ENCODE measurements at places on chromosomes 7 and 10.

GRCh38 chr7:65809259-65809981 lies 63.5 kb upstream of the VKORC1L1 start:
- DNase-seq, result no peak

DNA sequence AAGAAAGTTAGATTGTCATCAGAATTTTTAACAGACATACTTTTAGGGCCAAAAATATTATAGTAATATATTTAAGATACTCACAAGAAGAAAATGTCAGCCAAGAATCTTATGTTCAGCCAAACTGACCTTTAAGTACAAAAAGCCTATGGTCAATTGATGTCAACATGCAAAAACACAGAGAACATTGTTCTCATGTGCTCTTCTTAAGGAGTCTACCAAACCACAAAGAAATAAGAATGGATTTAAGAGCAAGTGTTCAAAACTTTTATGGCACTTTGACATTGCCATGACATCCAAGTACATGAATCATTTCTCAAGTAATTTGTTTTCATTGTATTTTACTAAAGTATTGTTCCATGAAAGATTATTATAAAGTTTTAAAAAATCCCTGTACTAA lies 180.4 kb downstream of the TMEM26 start:
- DNase-seq, result no peak

- DNase-seq, result no peak
These were observed 127.3 kb downstream of the LHPP start for GRCh38 chr10:124588736-124589490.

DNA sequence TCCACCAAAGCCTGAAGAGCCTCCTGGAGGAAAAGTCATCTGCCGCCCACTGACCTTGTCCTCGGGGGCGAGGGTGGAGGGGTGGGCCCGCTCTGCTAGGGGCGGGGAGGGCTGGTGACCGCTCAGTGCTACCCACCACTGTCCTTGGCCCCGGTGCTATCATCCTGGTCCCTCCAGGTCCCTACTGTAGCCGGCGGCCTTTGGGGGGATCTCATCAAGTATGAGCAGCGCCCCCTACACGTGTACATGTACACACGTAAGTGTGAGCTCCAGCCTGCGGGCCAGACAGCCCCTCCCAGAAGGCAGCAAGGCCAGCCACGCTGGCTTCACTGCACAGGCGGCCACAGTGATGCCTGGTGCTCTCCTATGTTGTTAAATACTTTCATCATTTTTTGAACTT lies 19.6 kb downstream of the TTYH3 start:
- DNase-seq, result no peak

GRCh38 chr7:41969561-41970105 lies 266.7 kb upstream of the INHBA start:
- no peak for DNase-seq

DNA sequence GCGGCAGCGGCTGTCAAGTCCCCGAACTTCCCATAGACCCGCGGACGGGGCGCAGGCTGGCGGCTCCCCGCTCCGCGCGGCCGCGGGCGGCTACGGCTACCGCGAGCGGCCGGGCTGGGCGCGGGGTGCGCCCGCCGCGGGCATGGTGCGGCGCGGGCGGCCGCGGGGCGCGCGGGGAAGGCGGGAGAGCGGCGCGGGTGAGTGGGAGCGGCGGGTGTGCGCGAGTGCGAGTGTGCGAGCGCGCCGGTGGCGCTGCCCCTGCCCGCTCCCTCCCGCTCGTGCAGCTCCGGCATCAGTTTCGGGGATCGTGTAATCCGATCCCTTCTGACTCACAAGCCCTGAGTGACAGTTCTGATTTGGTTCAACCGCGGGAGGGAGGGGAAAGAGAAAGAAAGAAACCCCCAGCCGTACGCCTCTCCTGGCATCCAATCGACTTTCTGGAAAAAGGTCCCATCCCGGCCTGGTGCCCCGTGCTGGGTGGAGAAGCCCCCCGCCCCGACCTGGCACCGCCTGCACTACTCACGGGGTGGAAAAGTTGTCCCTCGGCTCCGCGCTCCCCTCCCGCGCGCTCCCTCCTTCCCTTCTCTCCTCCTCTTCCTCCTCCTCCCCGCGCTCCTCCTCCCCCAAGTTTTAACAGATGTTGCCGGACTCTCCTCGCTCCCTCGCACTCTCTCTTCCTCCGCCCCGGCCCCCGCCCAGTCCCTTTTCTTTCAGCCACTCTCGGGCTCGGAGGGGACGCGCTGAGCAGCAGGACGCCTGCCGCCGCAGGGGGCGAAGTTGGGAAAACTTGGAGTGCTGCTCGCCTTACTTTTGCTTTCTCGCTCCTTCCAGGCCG lies at the start of gene GLI3:
TSS of gene GLI3 (minus strand) at position 234 of the 835 bp plus-strand sequence. CDS start 13,956 bp downstream, outside the sequence.
- peak; percentile 33 for DNase-seq

DNA sequence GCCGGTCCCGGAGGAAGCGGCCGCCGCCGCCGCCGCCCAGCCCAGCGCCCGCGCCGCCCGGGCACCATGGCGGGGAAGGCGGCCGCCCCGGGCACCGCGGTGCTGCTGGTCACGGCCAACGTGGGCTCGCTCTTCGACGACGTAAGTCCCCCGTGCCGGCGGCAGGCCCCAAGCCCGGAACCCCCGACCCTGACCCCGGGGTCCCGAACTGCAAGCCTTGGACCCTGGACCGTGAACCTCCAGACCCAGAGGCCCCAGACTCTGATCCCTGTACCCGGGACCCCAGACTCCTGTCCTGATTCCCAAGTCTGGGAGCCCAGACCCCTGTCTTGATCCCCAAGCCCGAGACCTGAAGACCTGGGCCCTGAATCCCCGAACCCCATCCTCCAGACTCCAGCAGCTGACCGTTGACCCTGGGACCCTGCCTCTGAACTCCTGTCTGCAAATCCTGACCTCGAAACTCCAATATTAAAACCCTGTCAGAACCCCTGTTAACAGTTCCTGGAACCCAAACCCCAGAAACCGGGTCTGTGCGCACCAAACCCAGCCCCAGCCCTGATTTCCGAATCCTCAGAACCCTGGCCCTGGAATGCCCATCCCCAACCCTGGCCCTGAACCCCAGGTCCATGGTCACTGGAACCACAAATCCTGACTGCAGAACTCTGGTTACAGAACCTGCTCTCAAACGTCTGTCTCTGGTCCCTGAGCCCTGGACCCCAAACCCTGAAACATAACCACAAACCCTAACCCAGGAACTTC lies 623 bp downstream of the INPP5A start:
- no peak for DNase-seq

DNA sequence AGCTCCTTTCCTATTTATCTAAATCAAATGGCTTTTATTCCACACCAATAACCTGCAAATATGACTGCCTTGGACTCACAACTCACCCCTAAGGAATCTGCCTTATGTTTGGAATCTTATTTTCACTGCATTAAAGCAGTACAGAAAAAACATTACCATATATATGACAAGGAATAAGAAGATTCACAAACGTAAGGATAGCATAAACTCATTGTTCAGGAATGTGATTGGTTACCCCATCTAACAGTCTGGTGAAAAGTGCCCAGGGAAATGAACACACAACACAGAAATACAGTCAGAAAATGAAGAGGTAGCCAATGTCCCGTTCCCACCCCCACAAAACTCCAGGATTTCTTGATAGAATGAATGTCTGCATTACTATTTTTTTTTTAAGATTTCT lies 2.0 kb downstream of the PPP3CB start:
- no peak for DNase-seq

DNA sequence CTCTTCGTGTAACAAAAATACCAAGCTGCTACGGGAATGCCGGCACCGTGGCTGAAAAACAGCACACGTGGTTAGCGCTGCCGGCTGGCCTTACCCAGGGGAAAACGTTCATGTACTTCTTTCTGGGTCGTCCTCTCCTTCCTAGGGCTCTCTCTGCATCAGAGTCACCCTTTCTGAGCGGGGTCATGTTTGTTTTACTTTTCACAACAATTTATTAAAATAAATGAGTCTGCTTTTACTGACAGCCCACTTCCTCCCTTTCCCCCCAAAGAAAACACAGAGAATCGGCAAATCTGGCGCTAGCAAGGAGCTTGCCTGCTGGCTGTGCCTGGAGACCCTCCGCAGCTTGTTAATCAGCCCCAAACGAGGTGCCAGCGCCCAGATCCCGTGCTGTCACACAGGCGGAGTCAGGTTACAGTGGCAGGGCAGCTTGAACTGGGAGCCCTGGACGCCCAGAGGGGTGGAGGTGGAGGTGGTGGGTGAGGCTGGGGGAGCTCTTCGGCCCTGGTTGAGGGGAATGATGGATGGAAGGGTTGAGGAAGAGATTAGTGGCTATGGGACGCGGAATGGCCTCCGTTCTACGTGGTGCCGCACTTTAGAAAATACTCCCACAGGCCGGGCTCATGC lies 162.2 kb upstream of the TNS3 start:
- DNase-seq, result no peak

DNA sequence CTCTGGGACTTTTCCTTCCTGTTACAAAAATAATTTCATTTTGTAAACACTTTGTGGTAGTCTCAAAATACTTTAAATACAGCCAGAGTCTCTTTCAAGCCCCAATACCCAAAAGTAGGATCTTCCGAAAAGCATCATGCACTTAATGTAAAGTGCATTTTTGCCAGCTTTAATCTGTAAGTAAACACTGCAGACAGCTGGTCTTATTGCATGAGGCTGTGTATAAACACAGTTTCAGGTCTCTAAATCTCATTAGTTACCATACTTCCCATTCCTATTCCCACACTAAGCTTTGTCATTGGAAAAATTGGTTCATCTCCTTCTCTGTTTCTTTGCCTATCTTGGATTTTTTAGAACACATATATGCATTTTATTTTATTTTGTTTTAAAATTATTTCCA lies 87.6 kb upstream of the GNAI1 start:
- no peak for DNase-seq

DNA sequence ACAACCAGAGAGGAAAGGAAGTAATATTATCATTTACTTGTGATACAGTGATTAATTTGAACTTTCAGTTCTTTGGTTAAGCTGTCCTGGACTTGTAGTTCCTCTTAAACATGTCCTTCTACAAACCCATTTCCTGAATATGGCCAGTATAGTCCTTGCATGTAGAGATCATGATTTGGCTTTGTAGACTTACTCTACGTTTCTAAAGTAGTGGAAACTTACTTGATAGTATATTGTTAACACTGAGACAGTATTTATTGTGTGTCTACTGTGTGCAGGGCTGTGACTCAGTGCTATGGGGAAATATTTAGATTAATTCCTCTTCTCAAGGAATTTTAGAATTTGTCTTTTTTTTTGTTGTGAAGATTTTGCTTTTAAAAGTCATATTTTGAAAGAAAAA lies 109.5 kb downstream of the NRF1 start:
- no peak for DNase-seq

Data from activated T-cell treated with anti-CD3 and anti-CD28 coated beads for 48 hours (primary cell).